Colonic mucosa (tissue), 4 donors: ENCODE measurements at places on chromosomes 16 and 17. TPM values are rescaled to one million over a fixed set of nuclear protein-coding genes. Genes with fewer than 3 reads are reported as not detected.

GRCh38 chr17:68184816-68185436 lies 62.9 kb upstream of the AMZ2 start:
- no peak overlapping the region for H3K4me3 ChIP-seq
- no peak for DNase-seq
- H3K4me1 ChIP-seq: no peaks in the 10 kb centered on the region
- no peaks in the 10 kb centered on the region for H3K27me3 ChIP-seq

GRCh38 chr17:76597156-76598003 lies 11.7 kb upstream of the ST6GALNAC2 start:
- peaks cover 4% of the 10 kb centered on the region for H3K4me1 ChIP-seq
- no peak overlapping the region for H3K27ac ChIP-seq
- DNase-seq: no peak
- no peaks in the 10 kb centered on the region for H3K36me3 ChIP-seq

DNA sequence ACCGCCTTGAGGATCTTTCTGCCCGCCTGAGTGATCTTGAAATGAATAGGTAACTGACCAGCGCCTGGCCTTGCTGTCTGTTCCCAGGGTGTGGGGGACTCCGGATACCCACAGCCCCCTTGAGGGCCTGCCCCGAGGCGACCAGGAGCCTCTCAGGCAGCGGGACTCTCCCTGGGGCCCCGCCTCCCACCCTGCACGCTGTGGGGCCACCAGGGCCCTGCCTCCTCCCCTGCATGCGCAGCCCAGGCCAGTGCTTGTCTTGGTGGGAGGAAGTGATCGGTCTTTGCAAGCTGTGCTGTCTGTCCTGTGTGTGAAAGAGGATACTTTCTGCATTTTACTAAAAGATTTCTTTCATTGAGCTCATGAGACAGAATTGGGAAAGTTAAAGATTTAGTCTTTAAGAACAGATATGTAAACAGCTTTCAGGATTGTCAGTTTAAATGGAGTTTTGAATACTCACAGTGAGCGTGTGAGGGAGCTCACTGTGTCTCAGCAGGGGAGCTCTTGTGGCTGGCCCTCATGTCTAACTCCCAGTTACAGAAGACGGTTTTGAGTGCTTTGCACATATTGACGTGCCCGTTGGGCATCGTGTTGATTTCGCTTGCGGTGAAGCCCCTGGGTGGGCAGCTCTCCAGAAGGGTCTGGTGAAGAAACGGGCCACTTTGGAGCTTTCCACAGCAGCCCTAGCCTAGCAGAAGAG lies 36.1 kb upstream of the CAPN15 start:
- no peaks in the 10 kb centered on the region for H3K4me1 ChIP-seq
- no peaks in the 10 kb centered on the region for H3K27me3 ChIP-seq
- no peak overlapping the region for H3K27ac ChIP-seq
- no peaks in the 10 kb centered on the region for H3K36me3 ChIP-seq
- DNase-seq: no peak

DNA sequence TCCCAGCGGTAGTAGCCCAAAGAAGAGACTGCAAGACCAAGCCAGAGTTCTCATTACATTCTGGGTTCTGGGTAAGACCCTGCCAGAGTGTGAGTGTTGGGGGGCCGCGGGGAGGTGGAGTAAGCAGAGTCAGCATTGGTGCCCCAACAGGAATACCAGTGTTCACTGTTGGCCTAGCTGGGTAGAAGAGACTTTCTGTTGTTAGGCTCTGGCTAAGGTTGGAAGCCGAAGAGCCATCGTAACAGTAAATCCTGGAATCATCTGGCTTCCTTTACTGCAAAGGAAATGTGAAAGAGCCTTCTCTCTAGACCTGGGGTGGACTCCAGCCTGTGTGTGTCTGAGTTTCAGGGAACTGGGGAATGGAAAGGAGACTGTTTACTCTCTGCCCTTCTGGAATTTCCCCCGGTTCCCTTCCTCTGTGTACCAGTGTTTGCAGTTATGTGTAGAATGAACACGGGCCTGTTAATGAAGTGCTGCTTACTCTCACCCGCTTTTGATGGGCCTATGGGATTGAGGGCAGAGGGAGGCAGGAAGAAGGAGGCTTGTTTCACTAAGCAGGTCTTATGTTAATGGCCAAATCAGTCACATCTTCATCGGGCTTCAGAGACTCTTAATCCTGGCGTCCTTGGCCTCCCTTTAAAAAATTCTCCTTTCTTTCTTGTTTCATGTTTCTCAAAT lies 68.5 kb downstream of the WWP2 start:
- H3K4me3 ChIP-seq: no peak overlapping the region
- no peaks in the 10 kb centered on the region for H3K36me3 ChIP-seq
- H3K27ac ChIP-seq: peak overlapping the region; percentile 46

AARS1 gene
- total RNA-seq: 45.3 TPM

GRCh38 chr16:64276646-64277045 lies 845.2 kb downstream of the CDH11 start:
- H3K4me3 ChIP-seq: no peak overlapping the region
- no peaks in the 10 kb centered on the region for H3K4me1 ChIP-seq
- H3K36me3 ChIP-seq: no peaks in the 10 kb centered on the region
- no peak for DNase-seq

PIRT gene
- 1.5 TPM for total RNA-seq

DNA sequence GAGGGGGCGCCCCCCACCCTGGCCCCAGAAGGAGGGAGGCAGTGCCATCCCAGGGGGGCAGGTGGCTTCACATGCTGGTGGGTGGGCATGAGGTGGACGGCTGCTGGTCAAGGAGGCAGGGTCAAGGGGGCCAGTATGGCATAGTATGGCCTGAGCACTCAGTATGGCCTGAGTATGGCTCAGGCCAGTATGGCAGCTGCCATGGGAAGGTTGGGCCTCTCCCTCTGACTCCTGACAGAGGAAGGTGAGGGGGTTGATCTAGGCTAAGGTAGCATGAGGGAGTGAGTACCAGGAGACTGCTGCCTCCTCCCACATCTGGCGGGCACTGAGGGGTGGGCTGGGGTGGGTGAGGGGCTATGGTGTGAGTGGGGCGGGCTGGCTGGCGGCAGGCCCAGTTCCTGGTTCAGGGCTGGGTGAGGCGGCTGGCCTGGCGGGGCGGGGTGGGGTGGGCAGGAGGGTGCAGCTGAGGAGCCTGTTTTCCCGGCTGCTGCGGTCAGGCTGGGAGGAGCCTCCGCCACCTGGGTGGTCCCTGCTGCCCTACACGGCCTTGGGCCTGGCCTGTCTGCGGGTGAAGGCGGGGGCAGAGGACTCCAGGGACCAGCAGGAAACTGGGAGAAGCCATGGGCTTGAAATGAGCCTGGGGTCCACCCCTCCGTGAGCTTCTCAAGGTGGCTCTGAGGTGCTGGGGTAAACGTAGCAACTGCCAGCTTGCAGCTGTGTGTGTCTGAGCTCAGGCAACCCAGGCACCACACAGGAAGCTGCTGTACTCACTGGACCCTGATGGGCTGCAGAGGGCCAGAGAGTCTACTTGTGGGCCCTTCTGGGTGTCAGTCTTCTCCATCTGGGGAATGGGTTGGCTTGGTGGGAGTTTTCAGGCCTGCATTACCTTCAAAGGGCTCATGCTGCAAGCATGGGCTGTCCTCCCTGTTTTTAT lies 57.0 kb downstream of the RAI1 start:
- H3K36me3 ChIP-seq: no peaks in the 10 kb centered on the region
- DNase-seq: peak; percentile 80
- H3K4me3 ChIP-seq: no peak overlapping the region
- peak overlapping the region; percentile 77 for H3K27ac ChIP-seq
- peaks cover 24% of the 10 kb centered on the region for H3K4me1 ChIP-seq
- no peaks in the 10 kb centered on the region for H3K27me3 ChIP-seq

TMEM238L gene
- total RNA-seq: 68.8 TPM

GRCh38 chr17:357644-358043 lies 5.0 kb upstream of the RPH3AL start:
- H3K27me3 ChIP-seq: no peaks in the 10 kb centered on the region
- no peak overlapping the region for H3K4me3 ChIP-seq
- no peak overlapping the region for H3K27ac ChIP-seq

ZNF469 gene
- 0.17 TPM for total RNA-seq

GRCh38 chr17:40122136-40122998 lies 596 bp downstream of the MSL1 start:
- H3K36me3 ChIP-seq: no peaks in the 10 kb centered on the region
- H3K4me1 ChIP-seq: no peaks in the 10 kb centered on the region
- peak; percentile 43 for DNase-seq
- H3K4me3 ChIP-seq: peak overlapping the region; percentile 100

CRISPLD2 gene
- 10.4 TPM for total RNA-seq

- H3K4me1 ChIP-seq: no peaks in the 10 kb centered on the region
- H3K27ac ChIP-seq: no peak overlapping the region
- no peak overlapping the region for H3K4me3 ChIP-seq
- DNase-seq: no peak
These were observed 3.0 kb downstream of the SLC35G3 start for GRCh38 chr17:35191001-35191695.

GRCh38 chr17:74987909-74988711 lies 678 bp downstream of the CDR2L start:
- H3K4me1 ChIP-seq: peaks cover 3% of the 10 kb centered on the region
- H3K27me3 ChIP-seq: no peaks in the 10 kb centered on the region
- peak; percentile 79 for DNase-seq
- H3K4me3 ChIP-seq: peak overlapping the region; percentile 66
- H3K27ac ChIP-seq: peak overlapping the region; percentile 79

DNA sequence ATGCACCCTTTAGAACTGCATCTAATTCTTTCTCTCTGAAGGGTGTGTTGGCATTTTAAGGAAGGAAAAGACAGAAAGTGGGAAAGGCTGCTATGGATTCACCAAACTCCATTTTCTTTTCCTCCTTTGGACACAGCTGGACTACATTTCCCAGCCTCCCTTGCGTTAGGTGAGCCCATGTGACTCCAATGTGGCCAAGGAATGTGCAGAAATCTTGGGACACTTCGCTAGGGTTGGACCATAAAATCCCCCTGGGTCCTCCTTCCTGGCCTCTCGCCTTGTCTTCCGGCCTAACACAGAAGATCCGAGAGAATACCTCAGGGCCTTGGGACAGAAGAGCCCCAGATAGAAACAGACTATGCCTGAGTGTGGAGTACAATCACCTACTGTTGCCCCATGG lies 56.3 kb downstream of the ABCC12 start:
- no peaks in the 10 kb centered on the region for H3K36me3 ChIP-seq
- H3K27me3 ChIP-seq: no peaks in the 10 kb centered on the region
- no peak for DNase-seq
- no peak overlapping the region for H3K4me3 ChIP-seq

- no peak for DNase-seq
- H3K4me1 ChIP-seq: no peaks in the 10 kb centered on the region
- H3K4me3 ChIP-seq: no peak overlapping the region
- peaks cover 4% of the 10 kb centered on the region for H3K36me3 ChIP-seq
- H3K27me3 ChIP-seq: no peaks in the 10 kb centered on the region
- no peak overlapping the region for H3K27ac ChIP-seq
These were observed 49.9 kb downstream of the ADCY7 start for GRCh38 chr16:50316102-50316847.

NPIPA8 gene
- not detected for total RNA-seq

DNA sequence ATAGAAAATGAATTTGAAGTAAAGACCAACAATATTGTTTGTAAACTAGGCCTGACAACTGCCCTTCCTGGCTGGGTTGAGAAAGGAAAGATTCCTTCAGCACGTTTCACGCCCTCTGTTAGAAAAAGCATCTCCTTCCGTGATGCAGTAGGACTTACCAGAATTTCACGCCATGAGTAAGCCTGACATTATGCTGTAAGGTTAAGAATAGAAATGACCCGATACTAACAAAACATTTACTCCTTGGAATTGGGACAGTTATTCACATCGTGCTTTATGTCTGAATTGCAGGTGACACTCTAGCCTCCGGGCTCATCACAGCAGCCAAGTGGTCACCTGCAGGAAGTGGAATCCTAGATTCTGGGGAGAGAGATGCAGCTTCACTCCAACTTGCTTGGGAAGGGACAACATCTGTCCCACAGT lies 17.5 kb downstream of the MARCHF10 start:
- H3K4me3 ChIP-seq: no peak overlapping the region
- no peak overlapping the region for H3K27ac ChIP-seq
- no peak for DNase-seq

GRCh38 chr16:23408242-23408822 lies 44.7 kb downstream of the COG7 start:
- H3K36me3 ChIP-seq: no peaks in the 10 kb centered on the region
- H3K27ac ChIP-seq: no peak overlapping the region
- no peaks in the 10 kb centered on the region for H3K27me3 ChIP-seq
- H3K4me3 ChIP-seq: no peak overlapping the region
- no peaks in the 10 kb centered on the region for H3K4me1 ChIP-seq
- no peak for DNase-seq

TRIM47 gene
- 71.5 TPM for total RNA-seq

DNA sequence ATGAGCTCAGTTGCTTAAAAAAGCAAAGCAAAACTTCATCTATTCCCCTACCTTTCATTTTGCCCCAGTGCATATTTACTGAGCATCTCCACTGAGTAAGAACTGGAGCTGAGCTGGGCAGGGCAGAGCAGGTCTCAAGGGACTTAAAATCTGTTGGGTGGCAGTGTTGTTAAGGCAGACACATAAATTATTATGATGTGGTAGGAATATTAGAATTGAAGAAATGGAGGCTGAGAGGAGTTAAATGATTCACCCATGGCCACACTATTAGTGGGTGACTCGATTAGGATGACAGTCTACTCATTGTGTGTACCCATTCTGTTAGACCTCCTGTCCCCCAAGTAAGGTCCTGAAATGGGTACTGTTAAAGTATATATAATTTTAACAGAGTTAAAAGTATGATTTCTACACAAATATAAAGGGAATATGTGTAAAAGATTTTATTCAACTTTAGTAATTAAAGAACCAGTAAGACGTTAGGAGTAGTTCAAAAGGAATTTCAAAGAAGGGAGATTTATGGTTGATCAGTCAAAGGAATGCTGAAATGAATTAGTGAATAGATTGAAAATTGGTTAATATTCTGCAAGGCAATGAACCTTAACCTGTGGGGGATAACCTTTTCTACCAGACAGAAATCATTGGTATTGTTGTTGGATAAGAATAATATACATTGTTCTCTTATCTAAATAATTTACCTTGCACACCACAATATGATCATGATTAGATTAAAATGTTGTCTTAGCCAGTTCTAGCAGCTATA lies 17.5 kb downstream of the ITGB3 start:
- no peak for DNase-seq
- H3K27ac ChIP-seq: no peak overlapping the region
- no peaks in the 10 kb centered on the region for H3K27me3 ChIP-seq
- H3K4me3 ChIP-seq: no peak overlapping the region
- H3K36me3 ChIP-seq: no peaks in the 10 kb centered on the region
- peaks cover under 1% of the 10 kb centered on the region for H3K4me1 ChIP-seq

GRCh38 chr17:46978489-46979146 lies 435 bp downstream of the RPRML start:
- peaks cover 32% of the 10 kb centered on the region for H3K27me3 ChIP-seq
- H3K27ac ChIP-seq: no peak overlapping the region
- peaks cover 12% of the 10 kb centered on the region for H3K4me1 ChIP-seq
- no peak for DNase-seq

HOXB8 gene
- total RNA-seq: 7.4 TPM

SNX20 gene
- 0.86 TPM for total RNA-seq

SBK1 gene
- total RNA-seq: 1.0 TPM

GGT6 gene
- 158 TPM for total RNA-seq

- no peak overlapping the region for H3K4me3 ChIP-seq
- H3K4me1 ChIP-seq: peaks cover 5% of the 10 kb centered on the region
- no peak for DNase-seq
- H3K27ac ChIP-seq: no peak overlapping the region
- H3K36me3 ChIP-seq: no peaks in the 10 kb centered on the region
These were observed 3.9 kb downstream of the MRPL28 start for GRCh38 chr16:366476-366875.

GRCh38 chr16:31471875-31472708 lies at the start of gene TGFB1I1:
TSS of gene TGFB1I1 (plus strand) at chr16:31472152. CDS start at chr16:31472189, 37 bp downstream.
- peak within 1 kb of the TSS; percentile 85 for H3K27ac ChIP-seq
- no peaks in the 10 kb centered on the region for H3K36me3 ChIP-seq
- H3K27me3 ChIP-seq: no peaks in the 10 kb centered on the region
- H3K4me3 ChIP-seq: peak within 1 kb of the TSS; percentile 37
- peak; percentile 60 for DNase-seq
